ENCODE measurements at places on chromosomes 12 and 14. TPM values are rescaled to one million over a fixed set of nuclear protein-coding genes. Genes with fewer than 3 reads are reported as not detected.
A peak's percentile ranks its signal among the peaks of the same experiment; 100 is the strongest.

GRCh38 chr14:72790887-72791566, 102.9 kb downstream of the DPF3 start:
- H3K4me1 ChIP-seq = peaks cover 20% of the 10 kb centered on the region
- peak overlapping the region; percentile 75 for H3K27ac ChIP-seq
- H3K4me3 ChIP-seq = no peak overlapping the region
- H3K27me3 ChIP-seq = no peaks in the 10 kb centered on the region

- H3K27ac ChIP-seq = peak overlapping the region; percentile 99
- H3K36me3 ChIP-seq = no peaks in the 10 kb centered on the region
- peak; percentile 72 for DNase-seq
- peak overlapping the region; percentile 73 for H3K4me3 ChIP-seq
Measured at GRCh38 chr14:34873589-34874385, 1.4 kb downstream of the BAZ1A start.

GRCh38 chr12:93812626-93813025, 135.5 kb downstream of the CRADD start:
- no peaks in the 10 kb centered on the region for H3K27me3 ChIP-seq
- no peaks in the 10 kb centered on the region for H3K36me3 ChIP-seq
- DNase-seq = no peak

DNA sequence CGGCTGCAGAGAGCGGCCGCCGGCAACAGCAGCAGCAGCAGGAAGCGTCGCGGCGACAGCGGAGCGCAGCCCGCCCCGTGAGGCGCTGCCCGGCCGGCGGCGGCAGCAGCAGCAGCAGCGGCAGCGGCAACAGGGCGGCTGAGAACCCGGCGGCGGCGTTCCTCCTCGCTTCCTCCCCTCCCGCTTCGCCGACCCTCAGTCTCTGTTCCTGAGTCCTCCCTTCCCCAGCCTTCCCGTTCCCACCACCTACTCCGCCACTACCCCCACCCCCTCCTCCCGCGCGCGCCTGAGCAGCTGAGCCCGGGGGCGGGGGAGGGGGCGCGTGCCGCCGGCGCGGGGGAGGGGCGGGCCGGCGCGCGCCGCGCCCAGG, 310 bp downstream of the BICDL1 start:
- H3K27ac ChIP-seq = no peak overlapping the region
- H3K4me3 ChIP-seq = peak overlapping the region; percentile 66
- DNase-seq = no peak
- no peaks in the 10 kb centered on the region for H3K36me3 ChIP-seq

DNA sequence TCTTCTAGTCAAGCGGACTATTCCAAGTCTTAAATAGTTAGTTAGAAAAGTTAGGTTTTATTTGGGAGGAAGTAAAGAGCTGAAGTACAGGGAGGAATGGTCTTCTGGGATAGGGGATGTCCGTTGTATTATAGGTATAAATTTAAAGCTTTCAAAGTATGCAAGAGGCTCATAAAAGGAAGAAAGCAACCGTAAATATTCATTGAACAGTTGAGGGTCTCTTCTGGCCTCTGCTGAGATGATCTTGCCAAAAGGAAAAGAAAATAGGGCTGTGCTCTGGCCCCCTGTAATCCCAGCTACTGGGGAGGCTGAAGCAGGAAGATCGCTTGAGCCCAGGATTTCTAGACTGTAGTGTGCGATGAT, 377 bp upstream of the TIMELESS start:
- no peaks in the 10 kb centered on the region for H3K36me3 ChIP-seq
- H3K4me3 ChIP-seq = peak overlapping the region; percentile 74
- H3K27ac ChIP-seq = peak overlapping the region; percentile 79
- H3K4me1 ChIP-seq = no peaks in the 10 kb centered on the region
- no peaks in the 10 kb centered on the region for H3K27me3 ChIP-seq

GRCh38 chr12:24078318-24078765, 128.9 kb upstream of the SOX5 start:
- H3K36me3 ChIP-seq = no peaks in the 10 kb centered on the region
- no peak overlapping the region for H3K4me3 ChIP-seq
- DNase-seq = no peak
- H3K4me1 ChIP-seq = no peaks in the 10 kb centered on the region
- H3K27me3 ChIP-seq = no peaks in the 10 kb centered on the region

GRCh38 chr12:69059465-69060457, 126.8 kb upstream of the CPM start:
- H3K27ac ChIP-seq = no peak overlapping the region
- H3K27me3 ChIP-seq = no peaks in the 10 kb centered on the region
- H3K4me3 ChIP-seq = no peak overlapping the region
- no peaks in the 10 kb centered on the region for H3K36me3 ChIP-seq

Gene CDC42BPB
- total RNA-seq = 96.5 TPM

- peaks cover 9% of the 10 kb centered on the region for H3K27me3 ChIP-seq
- H3K4me3 ChIP-seq = no peak overlapping the region
- no peaks in the 10 kb centered on the region for H3K36me3 ChIP-seq
- H3K27ac ChIP-seq = no peak overlapping the region
Measured at GRCh38 chr14:104090071-104090748, 4.7 kb downstream of the ASPG start.

- H3K27ac ChIP-seq = no peak overlapping the region
- peaks cover 7% of the 10 kb centered on the region for H3K36me3 ChIP-seq
- no peaks in the 10 kb centered on the region for H3K4me1 ChIP-seq
- no peak overlapping the region for H3K4me3 ChIP-seq
Measured at GRCh38 chr12:113875691-113876090, 90.4 kb downstream of the RBM19 start.

- H3K27me3 ChIP-seq = no peaks in the 10 kb centered on the region
- H3K36me3 ChIP-seq = no peaks in the 10 kb centered on the region
- no peak overlapping the region for H3K4me3 ChIP-seq
- no peak for DNase-seq
- H3K27ac ChIP-seq = no peak overlapping the region
Measured at GRCh38 chr12:130170611-130171010, 8.3 kb downstream of the FZD10 start.

GRCh38 chr12:46517579-46517962, 145.0 kb upstream of the SLC38A2 start:
- H3K36me3 ChIP-seq = no peaks in the 10 kb centered on the region
- DNase-seq = no peak
- no peaks in the 10 kb centered on the region for H3K27me3 ChIP-seq
- H3K27ac ChIP-seq = no peak overlapping the region
- peaks cover 18% of the 10 kb centered on the region for H3K4me1 ChIP-seq

Gene TSHR
- not detected for total RNA-seq

Measured in ascending aorta (tissue), 2 donors.